ENCODE measurements at places on chromosomes 3 and 15.

DNA sequence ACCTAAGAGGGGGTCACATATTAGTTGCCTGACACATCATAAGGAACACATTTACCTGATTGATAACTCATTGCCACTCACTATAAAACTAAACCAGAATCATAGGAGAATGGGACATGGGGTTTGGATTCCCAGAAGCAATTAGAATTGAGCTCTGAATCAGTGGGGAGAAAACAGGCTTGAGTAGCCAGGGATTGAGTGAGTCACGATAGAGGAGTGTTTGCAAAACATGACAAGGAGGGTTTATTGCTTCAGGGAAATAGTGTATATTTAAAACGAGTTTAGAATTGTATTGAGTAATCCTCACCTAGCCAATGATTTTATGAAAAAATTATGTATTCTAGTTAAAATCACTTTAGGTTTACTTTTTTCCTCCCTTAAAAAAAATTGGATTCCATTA, 101.1 kb upstream of the THRB start:
- peak; percentile 35 for DNase-seq

- DNase-seq: no peak
These were observed 287.6 kb upstream of the ICE2 start for GRCh38 chr15:60766391-60767128.

DNA sequence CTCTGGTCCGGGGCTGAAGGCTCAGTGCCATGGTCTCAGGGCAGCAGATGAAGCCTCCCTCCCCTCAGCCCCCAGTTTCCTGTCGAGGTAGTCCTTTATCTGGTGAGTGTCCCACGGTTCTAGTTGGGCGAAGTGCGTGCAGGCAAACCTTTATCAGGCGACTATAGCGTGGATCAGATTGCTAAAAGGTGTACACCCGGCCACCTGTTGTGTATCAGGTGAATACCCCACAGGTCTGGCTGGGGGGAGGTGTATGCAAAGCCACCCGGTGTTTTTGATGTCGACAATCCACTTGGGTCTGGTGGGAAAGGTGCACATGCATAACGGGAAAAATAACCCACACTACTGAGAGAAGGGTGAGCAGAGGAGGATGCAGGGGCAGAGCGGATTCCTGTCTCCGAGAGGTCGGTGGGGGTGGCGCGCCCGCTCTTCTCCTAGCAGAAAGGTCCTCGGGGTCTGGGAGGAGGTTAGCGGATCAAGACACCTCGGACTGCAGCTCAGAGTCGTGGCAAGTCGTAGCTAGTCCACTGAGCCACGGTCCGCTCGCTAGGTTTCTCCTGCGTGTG, 507 bp downstream of the SLC12A6 start:
- no peak for DNase-seq

GRCh38 chr3:49803465-49804140, 542 bp downstream of the INKA1 start:
- DNase-seq: peak; percentile 69

DNA sequence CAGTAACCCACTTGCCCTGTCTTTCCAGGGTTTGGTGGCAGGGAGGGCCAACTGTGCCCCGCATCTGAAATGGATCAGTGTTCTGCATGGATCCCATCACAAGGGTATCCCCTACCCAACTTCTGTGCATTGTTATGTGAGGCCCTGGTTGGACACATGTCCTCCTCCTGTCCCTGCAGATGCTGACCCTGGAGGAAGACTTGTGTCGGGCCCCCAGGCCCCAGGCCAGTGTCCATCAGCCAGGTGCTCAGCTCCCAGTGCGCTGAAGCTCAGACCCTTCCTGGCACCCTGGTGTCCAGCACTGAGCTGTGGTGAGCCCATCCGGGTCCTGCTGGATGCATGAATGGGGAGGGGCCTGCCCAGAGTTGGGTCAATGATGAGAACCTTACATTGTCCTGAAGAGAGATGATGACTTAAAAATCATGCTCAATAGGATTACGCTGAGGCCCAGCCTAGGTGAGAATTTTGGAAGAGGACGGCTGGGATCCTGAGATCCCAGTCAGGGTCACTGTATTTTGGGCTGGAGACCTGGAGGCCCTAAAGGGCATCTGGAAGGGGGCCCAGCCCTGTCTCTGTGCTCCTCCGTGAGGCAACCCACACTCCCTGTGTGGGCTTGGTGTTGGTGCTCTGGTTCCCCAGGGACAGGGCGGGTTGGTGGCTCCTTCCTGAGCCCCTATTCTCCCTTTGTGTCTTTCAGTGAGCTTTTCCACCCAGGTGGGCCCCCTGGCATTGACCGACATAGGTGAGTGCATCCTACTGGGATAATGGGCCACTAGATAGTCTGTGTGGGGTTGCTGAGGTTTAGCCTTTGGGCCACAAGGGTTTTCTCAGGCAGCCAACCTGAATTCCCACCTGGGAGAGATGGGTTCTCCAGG, 199.1 kb downstream of the UBE3A start:
- no peak for DNase-seq

DNA sequence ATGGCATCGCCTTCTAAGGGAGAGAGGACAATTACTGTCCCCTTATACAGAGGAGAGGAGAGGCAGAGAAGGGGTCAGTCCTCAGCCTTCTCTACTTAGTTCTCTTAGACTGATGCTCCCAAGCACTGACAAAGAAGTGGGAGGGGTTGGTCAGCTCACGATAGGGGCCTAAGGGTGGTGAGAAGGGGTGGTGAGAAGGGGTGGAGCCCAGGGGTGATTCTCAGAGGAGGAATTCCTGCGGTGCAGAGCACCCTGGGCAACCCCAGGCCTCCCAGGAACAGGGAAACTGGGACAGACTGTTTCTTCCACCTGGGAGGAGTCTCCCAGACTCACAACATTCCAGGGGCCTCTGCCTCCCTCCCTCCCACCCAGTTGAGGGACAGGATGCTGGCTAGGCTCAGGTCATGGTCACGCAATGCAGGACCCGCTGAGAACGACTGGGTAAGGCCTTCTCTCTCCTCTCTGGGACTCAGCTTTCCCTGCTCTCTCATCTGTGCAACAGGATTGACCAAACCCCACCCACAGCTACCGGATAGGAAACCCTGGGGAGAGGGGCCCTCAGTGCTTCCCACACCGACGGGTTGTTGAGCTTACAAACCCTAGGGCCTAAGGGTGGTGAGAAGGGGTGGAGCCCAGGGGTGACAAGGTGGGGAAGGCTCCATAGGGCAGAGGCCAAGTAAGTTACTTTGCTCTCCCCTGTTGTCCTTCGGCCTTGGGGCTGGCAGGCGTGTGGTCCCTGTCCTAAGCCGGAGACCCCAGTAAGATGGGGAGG, 1.5 kb downstream of the TPRA1 start:
- peak; percentile 61 for DNase-seq

- DNase-seq: no peak
These were observed 164.5 kb downstream of the THSD4 start for GRCh38 chr15:71279757-71280141.

DNA sequence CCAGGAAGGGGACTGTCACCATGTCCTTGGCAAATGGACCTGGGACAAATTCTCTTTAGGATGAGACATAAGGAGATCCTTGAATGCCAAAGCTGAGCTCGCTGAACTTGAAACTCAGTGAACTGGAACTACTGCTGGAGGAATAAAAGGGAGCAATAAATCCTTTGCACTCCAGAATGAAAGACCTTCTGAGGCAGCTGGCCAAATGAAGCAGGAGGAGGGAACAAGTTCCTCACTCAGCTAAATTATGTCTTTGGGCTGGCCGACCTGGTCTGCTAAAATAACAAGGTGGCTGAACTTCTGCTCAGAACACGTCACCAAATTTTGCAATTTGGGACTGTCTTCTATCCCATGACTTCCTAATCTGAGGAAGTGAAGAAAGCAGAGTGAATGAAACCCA, 314.7 kb downstream of the LPP start:
- DNase-seq: no peak

- no peak for DNase-seq
These were observed 1.1 kb downstream of the KCNH8 start for GRCh38 chr3:19149368-19149767.

DNA sequence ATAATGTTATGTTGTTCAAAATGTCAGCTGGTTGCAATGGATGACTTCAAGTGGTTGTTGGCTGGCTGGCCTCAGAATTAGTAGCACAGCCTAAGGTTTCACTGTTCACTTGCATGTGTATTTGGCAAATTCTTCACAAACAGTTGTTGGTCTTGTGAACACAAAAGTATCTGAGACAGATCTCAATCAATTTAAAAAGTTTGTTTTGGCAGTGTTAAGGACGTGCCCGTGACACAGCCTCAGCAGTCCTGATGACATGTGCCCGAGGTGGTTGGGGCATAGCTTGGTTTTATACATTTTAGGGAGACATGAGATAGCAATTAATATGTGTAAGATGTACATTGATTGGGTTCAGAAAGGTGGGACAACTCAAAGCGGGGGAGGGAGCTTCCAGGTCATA, 436.0 kb downstream of the AGBL1 start:
- DNase-seq: no peak
